CD4-positive, alpha-beta T cell (primary cell): ENCODE measurements at places on chromosomes 12 and 14.

DNA sequence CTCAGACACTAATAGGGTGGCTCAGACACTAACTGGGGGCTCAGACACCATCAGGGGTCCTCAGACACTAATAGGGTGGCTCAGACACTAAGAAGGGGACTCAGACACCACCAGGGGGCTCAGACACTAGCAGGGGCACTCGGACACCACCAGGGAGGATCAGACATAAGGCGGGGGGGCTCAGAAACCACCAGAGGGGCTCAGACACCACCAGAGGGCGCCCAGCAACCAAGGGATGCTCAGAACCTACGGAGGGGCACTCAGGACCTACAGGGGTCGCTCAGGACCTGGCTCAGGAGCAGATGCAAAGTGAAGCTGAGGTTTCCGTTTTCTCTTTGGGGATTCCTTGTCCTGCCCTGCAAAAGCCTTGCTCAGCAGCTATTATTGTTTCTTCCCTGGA lies 448.5 kb downstream of the TMEM121 start:
- peak; percentile 58 for DNase-seq

- no peak for DNase-seq
Measured at GRCh38 chr12:17976202-17976601, 113.8 kb downstream of the RERGL start.

DNA sequence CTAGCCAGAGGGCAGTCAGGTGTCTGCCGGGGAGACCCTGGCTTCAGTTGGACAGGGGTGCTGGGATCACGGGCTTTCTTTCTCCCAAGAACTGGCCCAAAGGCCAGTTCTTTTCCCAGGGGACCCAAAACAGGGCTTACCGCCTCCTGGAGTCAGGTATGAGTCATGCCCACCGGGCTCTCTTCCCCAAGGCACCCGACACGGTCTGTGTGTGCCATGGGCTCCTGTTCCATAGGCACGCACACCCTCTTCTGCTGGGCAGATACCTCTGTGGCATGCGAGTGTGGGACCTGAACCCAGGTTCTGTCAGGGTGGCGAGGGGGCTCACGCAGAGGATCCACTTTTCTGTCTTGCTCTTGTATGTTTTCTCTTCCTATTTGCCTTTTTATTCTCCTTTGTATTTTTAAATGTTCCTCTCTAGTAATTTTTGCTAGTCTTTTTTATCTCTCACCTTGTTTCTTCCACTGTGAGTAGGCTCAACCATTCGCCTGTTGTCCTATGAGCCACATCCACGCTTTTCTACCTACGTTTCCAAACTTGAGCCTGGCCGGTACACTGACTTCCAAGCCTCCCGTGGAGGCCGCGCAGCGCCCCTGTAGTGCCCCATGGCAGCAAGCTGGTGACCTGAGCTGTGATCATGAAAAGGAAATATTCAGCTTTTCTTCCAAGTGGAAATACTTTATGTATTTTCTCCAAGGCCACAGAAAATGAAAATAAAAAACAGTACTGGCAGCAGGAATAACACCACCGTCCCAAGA lies 362.2 kb downstream of the CACNA1C start:
- no peak for DNase-seq

DNA sequence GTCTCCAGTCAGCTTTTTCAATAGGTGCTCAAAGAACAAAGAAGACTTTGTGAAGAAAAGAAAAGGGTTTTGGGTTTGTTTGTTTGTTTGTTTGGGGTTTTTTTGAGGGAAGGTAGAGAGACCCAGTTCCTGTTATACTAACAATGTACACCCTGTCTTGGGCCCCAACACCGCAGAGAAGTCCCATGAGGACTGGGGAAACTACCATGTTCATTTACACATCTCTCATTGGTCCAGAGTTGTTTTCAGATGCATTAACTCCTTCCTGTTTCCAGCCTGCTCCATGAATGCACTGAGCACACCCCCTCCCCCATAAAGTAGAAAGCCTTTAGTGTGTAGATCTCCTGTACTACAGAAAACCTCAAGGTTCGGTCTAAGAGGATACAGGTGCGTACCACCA lies 51.1 kb upstream of the SLC8A3 start:
- DNase-seq, result no peak

DNA sequence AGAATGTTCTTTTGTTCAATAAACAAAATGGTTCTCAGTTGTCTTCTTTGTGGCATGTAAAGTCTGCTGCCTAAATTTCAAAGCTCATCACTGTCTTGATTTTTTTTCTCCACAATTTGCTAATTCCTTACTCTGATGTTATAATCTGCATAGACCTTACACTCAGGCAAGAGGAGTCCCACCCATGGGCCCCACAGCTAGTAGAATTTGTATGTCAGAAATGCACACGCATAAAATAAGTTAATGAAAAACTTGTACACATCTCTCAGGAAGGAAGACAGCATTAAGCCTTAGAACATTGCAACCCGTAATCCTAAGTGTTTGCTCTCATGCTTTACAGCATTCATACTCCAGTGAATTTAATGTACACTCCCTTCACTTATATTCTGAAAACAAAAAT lies 280.8 kb downstream of the ATXN7L3B start:
- DNase-seq, result no peak

DNA sequence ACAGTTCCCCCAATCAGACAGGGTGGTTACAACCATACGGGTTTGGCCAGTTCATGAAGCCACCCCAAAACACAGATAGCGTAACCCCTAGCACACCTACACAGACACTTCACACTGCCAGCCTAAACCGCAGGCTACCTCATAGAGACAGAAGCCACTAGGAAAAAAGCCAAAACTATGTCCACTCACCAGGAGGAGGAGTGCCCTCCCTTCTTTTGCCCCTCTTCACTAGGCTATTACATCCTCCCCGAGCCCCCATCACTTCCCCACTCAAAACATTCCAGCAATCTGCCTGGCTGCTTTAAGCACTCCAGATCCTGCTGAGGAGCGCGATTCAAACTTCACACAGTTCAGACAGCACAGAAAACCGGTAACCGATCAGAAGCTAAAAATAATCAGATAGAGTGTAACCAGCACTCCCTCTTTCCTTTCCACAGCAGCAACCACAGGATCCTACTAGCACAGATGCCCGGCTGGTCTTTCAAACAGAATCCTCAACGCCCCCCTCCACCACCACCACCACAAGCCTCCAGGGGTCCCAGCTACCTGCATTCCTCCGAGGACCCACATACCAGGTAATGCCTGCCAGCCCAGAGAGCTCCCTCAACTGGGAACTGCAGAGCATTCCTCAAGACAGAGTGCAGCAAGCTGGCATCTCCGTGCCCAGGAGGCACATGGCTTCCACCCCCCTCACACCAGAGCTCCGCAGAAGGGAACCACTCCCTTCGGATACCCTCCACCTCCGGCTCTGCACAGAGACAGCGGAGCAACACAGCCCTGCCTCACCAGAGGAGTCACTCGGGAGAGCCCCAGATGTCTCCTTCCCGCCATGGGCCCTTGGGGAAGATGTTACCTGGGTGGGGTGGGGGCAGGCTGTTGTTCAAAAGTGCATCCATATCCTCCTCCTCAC lies 1.5 kb downstream of the CHD4 start:
- DNase-seq, result peak; percentile 53

GRCh38 chr12:8032242-8033152 lies at the start of gene FOXJ2:
Gene FOXJ2 (plus strand): TSS chr12:8032716. CDS start chr12:8039833, 7,117 bp downstream.
- peak; percentile 91 for DNase-seq

DNA sequence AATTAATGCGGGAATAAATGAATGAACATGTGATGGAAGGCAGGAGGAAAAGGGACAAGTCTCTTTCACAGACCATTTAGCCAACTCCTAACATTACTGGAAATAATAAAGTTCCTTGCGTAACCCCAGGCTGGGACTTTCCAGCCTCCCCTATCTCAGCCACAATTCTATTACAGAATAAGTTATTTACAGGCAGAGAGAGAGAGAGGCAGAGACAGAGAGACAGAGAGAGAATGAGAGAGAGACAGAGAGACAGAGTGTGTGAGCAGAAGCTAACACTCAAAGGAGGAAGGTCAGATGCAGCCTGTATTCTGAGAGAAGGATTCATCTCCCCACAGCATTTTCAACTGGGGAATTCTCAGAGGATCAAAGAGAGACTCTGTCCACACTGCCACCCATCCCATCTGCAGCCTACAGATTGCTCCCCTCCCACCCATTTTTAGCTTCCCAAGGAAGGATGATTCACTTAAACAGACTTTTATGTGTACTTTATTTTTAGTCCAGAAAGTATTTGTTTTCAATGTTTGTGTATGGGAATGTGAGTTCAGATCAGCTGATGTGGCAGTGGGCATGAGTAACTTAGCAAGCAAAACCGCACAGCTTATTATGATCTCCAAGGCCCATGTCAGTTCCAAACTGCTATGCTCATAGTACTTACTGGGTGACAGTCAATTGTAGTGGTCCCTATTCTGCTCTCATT lies 165.7 kb downstream of the CAND1 start:
- no peak for DNase-seq

DNA sequence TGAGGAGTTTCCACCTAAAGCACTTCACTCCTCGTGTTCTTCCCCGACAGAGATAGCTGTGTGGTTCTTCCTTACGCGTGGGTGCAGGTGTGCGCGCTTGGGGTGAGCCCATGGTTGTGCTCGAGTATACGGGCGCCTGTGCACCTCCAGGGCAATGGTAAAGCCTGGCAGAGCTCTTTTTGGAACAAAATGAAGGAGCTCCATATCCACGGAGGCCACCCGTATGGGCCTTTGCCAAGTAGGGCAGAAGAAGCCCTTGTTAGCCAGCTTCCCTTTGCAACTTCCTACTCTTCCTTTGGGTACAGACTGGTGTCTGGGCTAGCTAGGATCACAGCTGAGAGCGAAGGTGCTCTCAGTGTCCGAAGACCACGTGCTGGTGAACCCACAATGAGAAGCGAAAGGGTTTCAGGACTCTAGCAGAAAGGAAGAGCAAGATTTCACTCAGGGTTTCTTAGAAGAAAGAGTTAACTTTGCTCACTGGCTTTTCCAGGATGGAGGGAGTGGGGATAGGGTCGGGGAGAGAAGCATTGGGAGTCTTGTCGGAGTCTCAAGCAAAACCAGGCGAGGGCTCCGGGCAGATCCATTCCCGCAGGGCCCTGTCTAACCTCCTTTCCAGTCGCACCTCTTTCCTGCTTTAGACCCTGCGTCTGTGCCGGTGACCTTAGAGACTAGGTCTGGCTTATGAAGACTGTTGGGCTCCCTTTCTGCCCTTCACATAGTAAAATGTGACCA lies 960 bp upstream of the LRFN5 start:
- DNase-seq, result no peak

DNA sequence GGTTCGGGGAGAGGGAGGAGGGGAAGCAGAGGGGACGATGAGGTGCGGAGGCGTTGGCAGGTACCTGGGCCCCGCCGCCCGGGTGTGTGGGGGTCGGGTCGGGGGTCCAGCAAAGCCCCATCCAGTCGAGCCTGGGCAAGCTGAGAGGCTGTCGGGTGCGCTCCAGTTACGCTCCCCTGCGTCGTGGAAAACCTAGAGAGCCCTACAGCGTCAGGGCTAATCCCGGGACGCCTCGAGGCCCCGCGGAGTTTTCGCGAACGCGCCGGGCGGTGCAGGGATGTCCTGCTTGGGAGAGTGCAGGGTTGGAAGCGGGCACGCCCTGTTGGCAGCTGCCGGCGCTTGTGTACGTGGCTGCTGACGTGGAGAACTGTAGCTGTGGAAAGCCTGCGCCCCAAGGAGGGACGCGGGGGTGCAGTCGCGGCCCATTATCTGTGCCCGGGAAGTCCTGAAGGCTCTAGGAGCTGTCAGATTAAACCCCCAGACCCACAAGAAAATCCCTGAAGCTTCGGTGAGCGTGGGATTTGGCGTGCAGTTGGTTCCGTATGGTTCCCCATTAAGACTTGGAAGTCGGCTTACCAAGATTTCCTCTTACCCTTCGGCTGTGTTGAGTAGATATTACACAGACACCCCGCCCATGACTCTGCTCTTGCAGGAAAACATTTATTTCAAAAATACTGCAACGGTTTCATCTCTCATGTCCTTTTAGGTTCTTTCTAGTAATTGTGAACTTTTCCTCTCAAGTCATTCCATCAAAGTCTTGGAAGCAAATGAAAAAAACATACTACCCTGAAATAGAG lies 11.3 kb upstream of the SLC38A2 start:
- DNase-seq, result peak; percentile 81

DNA sequence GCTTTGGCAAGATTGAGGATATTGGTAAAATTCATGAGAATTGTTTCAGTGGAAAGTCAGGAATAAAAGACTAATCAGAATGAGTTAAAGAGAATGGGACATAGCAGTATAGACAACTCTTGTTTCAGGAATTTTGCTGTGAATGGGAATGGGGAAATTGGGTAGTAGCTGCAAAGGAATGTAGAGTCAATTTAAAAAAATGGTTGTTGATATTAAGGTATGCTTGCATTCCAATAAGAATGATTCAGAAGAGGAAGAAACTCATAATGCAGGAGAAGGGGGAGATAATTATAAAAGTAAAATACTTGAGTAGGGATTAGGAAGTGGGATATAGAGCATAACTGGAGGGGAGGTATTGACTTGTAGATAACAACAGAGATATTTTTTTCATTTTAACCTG lies 40.7 kb downstream of the MNAT1 start:
- no peak for DNase-seq

DNA sequence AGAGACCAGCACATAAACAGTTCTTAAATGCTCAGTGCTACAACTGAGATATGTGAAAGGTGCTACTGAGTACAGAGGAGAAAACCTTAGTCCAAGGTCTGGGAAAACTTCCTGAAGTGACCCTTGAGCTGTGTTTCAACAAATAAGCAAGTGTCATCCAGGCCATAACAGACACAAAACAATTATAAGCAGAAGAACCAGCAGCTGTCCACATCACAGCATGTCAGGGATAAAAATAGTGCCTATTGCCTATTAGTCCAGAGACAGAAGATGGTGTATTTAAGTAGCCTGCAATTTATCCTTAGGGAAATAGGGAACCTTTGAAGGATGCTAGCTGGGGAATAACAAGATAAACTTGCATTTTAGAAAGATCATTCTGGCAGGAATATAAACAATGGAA lies 237.8 kb downstream of the SPTSSA start:
- no peak for DNase-seq

DNA sequence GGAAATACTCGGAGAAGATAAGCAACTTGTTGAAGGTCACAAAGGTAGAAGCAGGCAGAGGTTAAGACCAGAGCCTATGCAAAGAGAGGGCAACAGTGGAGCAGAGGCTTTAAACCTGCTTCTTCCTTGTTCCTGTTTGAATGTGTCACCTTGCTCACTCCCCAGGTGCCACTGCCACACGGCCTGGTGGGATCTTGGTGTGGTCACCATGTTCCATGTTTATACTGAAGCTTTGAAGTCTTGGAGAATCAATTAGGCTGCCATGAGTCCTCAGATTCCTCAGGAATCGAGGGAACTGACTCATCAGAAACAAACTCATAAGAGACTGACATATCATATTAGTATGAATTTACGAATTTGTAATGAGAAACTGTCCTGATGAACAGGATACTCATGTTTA lies 46.8 kb downstream of the IQSEC3 start:
- no peak for DNase-seq
